ENCODE measurements at places on chromosomes 1 and 21.
A peak's percentile ranks its signal among the peaks of the same experiment; 100 is the strongest.

DNA sequence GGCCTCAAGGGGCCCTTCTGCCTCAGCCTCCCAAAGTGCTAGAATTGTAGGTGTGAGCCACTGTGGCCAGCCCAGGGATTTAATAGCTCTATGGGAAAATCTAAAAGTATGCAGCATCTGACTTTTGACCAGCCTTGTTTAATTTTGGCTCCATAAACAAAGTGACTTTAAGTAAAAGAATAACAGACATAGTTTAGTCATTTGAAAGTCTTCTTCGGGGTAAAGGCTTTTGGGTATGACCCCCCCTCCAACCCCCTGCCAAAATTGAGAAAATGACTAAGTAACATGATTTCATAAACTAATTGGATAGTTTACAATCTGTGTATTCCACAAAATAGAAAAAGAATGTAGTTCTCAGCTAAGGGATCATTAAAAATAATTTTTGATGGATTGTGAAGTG, 17.0 kb downstream of the GPBP1L1 start:
- no peak for DNase-seq
- H3K36me3 ChIP-seq: peaks cover 5% of the 10 kb centered on the region
- no peaks in the 10 kb centered on the region for H3K27me3 ChIP-seq
- H3K27ac ChIP-seq: no peak overlapping the region
- no peak overlapping the region for H3K4me3 ChIP-seq

- H3K27ac ChIP-seq: no peak overlapping the region
- peak; percentile 47 for DNase-seq
- H3K27me3 ChIP-seq: peaks cover 20% of the 10 kb centered on the region
Measured at GRCh38 chr1:206556750-206557635, 49.7 kb downstream of the RASSF5 start.

GRCh38 chr1:51305371-51305823, 25.0 kb downstream of the TTC39A start:
- H3K27ac ChIP-seq: no peak overlapping the region
- no peaks in the 10 kb centered on the region for H3K27me3 ChIP-seq
- peaks cover 3% of the 10 kb centered on the region for H3K4me1 ChIP-seq
- H3K36me3 ChIP-seq: no peaks in the 10 kb centered on the region

GRCh38 chr1:55526716-55527115, 311.6 kb upstream of the USP24 start:
- no peaks in the 10 kb centered on the region for H3K36me3 ChIP-seq
- no peak for DNase-seq

DNA sequence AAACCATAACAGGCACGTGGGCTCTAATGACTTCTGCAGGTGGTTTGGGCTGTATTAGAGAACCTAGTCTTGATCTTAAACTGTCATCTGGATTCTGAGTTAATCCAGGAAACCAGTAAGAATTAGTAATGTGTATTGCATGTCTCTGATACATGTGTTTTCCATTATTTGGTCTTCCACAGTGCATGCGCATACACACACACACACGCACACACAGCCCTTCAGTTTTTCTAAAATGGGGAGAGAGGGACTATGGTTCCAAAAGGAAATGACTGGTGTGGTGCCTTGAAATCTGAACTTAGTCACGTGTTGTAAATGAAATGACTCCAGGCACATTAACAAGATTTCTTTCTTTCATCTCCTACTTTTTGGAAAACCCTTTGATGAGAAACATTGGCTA, 67.6 kb downstream of the OLFML2B start:
- DNase-seq: no peak
- no peak overlapping the region for H3K27ac ChIP-seq
- H3K27me3 ChIP-seq: no peaks in the 10 kb centered on the region
- H3K4me3 ChIP-seq: no peak overlapping the region

DNA sequence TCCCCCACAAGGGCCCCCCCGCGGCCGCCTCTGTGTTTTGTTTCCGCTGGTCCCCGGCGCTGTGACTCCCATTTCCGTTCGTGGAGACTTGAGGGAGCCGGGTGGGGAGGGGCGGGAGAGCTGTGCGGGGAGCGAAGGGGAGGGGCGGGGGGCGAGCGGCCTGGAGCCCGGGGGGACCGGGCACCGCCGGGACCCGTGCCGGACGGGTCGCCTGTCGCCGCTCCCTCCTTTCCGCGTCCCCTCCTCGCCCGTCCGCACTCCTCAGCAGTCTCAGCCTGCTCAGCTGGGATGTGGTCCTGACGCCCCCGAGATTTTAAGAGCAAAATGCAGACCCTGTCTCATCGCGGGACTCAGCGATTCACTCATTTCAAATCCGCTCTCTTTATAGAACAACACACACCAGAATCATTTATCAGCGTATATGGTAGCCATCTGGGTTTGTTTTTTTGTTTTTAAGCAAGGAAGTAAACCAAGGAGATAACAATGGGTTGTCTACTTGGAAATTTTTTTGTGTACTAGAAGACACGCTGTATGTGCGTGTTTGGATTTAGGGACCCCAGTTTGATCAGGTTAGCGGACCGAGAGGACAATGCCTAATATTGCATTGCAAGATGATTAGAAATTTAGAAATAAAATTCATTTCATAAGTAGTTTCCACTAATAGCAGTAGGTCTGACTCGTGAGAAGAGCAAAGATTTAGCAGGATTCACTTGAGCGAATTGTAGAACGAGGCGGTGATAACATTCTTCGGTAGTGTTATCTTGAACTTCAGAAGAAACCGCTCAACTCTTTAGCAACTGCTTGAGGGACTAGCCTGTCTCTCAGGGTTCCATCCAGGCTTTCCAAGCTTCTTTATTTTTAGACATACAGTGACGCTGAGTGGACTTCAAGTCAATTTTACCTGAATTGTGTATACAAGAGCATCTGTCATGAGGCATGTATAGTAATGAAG, 1.1 kb downstream of the GABPA start:
- H3K27me3 ChIP-seq: no peaks in the 10 kb centered on the region
- no peaks in the 10 kb centered on the region for H3K4me1 ChIP-seq
- H3K36me3 ChIP-seq: no peaks in the 10 kb centered on the region
- H3K27ac ChIP-seq: peak overlapping the region; percentile 94

- H3K4me3 ChIP-seq: no peak overlapping the region
- H3K27ac ChIP-seq: no peak overlapping the region
- DNase-seq: no peak
- no peaks in the 10 kb centered on the region for H3K4me1 ChIP-seq
- no peaks in the 10 kb centered on the region for H3K36me3 ChIP-seq
Measured at GRCh38 chr1:91624331-91624730, 123.7 kb downstream of the CDC7 start.

DNA sequence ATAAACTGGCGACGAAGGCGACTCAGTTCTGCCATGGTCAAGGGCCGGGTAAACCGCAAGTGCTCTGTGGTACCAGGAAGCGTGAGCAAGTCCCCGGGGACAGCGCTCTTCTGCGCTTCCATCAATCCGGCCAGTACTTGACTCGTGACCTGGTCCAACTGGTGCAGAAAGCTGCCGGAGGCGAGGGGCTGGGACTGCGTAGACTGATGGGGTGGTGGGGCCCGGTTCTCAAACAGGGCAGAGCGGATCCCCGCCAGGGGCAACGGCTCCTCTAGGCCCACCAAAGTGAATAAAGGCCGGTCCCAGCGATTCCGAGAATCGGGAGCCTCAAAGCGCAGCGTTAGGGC, 852 bp downstream of the KTI12 start:
- H3K27ac ChIP-seq: no peak overlapping the region
- H3K27me3 ChIP-seq: no peaks in the 10 kb centered on the region
- peaks cover 1% of the 10 kb centered on the region for H3K36me3 ChIP-seq
- peaks cover 5% of the 10 kb centered on the region for H3K4me1 ChIP-seq
- DNase-seq: peak; percentile 16
- peak overlapping the region; percentile 93 for H3K4me3 ChIP-seq

DNA sequence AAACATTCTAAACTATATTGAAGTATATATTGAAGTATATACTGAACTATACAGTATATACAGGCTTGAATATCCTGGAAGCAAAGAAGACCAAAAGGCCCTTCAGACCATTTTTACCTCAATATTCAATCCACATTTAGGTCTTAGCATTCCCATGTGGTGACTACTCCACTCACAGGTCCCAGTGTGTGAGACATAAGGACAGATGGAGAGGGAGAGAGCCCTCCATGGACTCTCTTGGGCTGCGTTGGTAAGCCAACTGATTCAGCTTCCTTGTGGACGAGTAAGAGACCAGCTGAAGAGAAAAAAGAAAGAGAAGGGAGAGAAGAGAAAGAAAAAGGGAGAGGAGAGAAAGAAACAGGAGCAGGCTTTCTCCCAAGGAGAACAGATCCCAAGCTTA, 37.3 kb upstream of the ZRANB2 start:
- no peaks in the 10 kb centered on the region for H3K36me3 ChIP-seq
- H3K27me3 ChIP-seq: no peaks in the 10 kb centered on the region
- no peak overlapping the region for H3K27ac ChIP-seq
- no peaks in the 10 kb centered on the region for H3K4me1 ChIP-seq

Data from trophoblast cell (in vitro differentiated cells and primary cell).